ENCODE measurements at places on chromosomes 3 and 15. TPM values are rescaled to one million over a fixed set of nuclear protein-coding genes. Genes with fewer than 3 reads are reported as not detected.
A peak's percentile ranks its signal among the peaks of the same experiment; 100 is the strongest.

The IL20RB gene
- polyA plus RNA-seq = 1.9 TPM

The RBPMS2 gene
- 4.4 TPM for polyA plus RNA-seq

The FETUB gene
- polyA plus RNA-seq = not detected

The P2RY1 gene
- 6.3 TPM for polyA plus RNA-seq

DNA sequence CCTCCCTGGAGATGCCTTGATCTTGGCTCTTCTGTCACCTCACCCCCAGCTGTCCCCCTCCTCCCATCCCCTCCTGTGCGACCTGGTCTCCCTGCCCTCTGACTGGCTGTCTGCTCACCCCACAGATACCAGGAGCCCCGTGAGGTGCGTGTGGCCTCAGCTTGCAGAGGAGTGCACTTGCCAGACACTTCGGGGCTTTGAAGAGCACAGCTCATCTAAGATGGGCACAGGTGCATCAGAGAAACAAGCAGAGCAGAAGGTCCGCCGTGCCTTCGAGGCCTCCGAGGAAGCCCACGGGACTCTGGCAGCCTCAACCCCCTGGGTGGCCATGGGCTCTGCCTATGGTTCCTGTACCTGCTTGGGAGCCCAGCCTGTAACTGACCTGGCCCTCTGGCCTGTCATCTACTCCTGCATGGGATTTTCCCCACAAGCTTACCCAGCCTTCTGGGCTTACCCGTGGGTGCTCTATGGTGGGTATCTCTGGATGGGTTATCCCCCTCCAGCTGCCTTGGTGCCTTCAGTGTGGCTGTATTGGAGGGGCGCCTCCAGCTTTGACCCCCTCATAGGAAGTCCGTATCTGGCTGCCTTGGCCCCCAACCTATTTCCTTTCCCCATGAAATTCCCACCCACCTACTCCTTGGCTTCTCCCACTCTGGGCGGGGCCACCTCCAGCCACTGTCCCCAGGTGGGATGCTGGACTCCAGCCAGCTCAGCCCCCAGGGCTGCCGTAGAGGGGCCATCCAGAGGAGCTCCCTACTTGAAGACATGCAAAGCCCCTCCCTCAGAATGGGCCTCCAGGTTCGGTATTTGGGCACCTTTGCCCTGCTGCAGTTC, 3.8 kb downstream of the PRR23E start:
- no peak for DNase-seq

DNA sequence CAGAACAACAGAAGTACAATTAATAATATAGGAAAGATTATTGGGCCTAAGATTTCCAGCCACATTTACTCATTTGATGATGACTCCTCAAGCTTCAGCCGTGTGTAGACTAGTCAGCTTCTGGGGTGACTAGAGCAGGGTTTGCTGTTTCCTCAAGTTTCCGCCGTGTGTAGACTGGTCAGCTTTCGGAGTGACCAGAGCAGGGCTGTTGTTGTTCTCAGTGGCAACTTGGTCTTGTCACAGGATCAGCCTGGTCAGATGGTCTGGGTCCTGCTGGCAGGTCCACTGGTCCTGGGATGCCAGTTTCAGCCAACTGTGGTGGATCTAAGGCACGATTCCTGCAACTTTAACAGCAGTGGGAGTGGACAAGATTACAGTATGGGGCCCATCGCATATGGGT, 21.8 kb upstream of the NOX5 start:
- DNase-seq = no peak

GRCh38 chr3:142355692-142356091, 92.1 kb downstream of the XRN1 start:
- no peak for DNase-seq

DNA sequence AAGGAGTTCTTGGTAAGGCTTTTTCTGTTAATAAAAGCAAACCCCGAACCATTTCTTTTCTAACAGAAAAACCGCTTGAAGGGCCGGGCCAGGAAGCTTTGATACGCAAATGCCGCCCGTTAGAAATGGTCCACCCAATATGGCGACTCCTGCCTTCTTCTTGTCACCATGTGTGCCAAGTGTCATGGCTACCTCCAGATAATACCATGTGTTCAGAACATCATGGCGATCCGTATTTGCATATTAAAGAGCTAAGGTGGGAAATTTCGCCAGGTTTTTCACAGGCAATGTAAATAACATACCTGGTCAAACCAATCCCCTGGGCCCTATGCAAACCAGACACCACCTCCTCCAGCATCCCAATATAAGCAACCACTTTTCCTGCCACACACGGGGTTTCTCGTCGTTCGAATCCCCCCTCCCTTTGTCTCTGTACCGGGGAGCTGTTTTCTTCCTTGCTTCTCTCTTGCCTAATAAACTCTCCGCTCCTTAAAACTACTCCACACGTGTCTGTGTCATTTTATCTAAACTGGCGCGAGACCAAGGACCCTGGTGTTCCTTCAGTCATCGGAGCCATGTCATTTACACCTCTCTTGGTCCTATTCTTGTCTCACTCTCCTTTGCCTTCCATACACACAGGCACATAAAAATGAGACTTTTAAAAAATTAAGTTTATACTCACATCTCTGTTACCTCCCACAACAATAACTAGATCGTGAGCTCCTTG, 34.5 kb downstream of the NCEH1 start:
- DNase-seq = no peak

DNA sequence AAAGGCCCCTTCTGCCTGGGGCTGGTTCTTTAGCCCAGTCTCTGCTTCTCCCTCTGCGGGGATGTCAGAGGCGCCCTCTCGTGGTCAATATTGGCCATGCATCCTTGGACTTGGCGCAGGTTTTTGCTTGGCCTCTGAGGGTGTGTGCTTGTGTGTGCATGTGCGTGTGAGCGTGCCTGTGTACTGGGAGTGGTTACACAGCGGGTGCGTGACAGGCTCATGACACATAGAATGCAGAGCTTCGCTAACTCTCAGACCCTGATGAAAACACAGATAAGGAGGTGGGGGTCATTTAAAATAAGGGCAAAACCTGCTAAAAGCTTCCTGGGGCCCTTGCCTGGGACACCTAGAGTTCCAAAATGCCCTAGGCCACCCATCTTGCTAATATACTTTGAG, 160.9 kb downstream of the SMAD6 start:
- peak; percentile 93 for DNase-seq

DNA sequence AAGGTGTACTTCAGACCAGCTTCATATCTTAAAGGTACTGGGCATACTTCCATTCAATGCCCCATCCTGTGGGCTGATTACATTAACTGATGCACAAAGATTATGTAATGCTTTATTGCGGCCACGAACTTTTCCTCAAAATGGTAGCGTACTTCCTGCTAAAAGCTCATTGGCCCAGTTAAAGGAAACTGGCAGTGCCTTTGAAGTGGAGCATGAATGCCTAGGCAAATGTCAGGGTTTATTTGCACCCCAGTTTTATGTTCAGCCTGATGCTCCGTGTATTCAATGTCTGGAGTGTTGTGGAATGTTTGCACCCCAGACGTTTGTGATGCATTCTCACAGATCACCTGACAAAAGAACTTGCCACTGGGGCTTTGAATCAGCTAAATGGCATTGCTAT, 3.4 kb downstream of the SKIL start:
- DNase-seq = no peak

DNA sequence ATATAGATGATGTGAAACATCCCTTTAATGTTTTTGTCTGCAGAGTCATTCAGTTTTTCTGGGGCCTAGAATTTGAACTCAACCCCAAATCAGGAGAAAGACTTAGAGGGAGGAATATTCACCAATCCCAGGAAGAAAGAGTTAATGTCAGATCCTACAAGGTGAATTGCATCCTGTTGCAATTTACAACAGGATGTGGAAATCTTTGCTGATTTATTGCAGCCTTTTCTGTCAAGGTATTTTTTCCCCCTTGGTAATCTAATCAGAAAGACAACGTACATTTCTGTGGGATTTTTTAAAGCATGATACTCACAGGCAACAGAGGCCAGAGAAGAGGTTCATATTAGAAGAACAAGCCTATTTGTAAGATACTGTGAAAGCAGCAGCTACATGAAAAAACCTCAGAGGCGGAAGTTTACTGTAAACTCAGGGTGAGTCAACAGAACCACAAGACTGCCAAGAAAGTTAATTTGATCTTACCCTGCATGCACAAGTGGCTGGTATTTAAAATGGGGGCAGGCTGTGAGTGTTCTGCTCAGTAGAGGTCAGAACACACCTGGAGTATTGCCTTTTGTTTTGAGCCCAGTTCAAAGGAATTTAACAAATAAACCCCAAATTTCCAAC, 531.9 kb downstream of the AGBL1 start:
- no peak for DNase-seq

GRCh38 chr3:7158516-7158915, 297.6 kb downstream of the GRM7 start:
- no peak for DNase-seq

- peak; percentile 9 for DNase-seq
These were observed 59.9 kb upstream of the CHRM5 start for GRCh38 chr15:33908406-33908805.

DNA sequence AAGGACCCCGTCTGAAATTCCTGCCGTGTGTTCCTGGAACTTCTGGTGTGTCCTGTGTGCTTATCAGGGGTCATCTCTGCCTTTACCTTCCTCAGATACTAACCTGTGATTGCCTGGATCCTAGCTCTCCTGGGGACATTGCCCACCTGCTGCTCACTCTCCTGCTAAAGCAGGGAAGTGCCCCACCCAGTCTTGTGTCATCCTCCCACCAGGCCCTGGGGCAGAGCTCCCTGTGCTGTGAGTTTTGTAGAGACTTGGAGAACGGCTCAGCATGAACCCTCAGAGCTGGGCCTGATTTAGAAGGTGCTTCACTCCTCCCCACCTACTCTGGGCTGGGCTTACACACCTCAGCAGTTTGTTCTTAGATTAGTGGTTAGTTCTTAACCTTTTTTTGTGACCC, 3.8 kb upstream of the TMEM44 start:
- no peak for DNase-seq

DNA sequence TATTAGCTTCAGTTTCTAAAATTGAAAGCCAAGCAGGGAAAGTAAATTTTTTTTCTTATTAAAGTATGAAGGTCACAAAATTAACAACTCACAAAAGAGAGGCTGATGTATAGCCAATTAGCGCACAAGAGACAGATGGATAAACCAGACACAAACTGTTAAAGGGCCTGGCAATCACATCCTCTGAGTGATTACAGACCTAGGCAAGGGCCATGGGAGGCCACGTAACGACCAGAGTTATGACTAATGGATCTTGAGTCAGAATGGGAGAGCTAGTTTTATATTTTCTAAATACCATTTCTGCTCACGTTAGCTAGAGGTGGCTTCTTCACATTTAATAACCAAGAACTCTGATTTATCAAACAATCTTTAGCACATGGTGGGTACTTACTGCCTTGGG, 17.8 kb upstream of the SCAMP5 start:
- no peak for DNase-seq

GRCh38 chr15:94080416-94080815, 150.9 kb upstream of the MCTP2 start:
- DNase-seq = peak; percentile 29

GRCh38 chr3:197458179-197458707, 97.5 kb downstream of the BDH1 start:
- DNase-seq = no peak
